ENCODE measurements at places on chromosomes 2 and 18.

DNA sequence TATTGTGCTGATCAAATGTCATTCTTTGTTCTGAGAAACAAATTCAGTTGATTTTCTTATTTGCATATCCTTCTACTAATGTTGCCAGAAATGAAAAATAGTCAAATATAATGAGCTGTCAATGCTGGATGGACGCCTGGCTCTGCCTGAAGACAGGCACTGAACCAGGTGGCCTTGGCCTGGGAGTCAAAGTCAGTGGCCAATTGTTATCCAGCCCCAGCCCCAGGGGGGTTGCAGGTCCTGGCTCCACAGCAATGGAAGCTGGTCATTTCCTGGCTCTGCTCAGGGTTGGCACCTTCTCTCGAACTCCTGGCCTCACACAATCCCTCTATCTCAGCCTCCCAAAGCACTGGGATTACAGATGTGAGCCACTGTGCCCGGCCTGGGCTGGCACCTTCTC is 176.8 kb upstream of the GLI2 start:
- DNase-seq = no peak

- no peak for DNase-seq
Observed at GRCh38 chr2:31802711-31803110, 208.1 kb downstream of the MEMO1 start.

DNA sequence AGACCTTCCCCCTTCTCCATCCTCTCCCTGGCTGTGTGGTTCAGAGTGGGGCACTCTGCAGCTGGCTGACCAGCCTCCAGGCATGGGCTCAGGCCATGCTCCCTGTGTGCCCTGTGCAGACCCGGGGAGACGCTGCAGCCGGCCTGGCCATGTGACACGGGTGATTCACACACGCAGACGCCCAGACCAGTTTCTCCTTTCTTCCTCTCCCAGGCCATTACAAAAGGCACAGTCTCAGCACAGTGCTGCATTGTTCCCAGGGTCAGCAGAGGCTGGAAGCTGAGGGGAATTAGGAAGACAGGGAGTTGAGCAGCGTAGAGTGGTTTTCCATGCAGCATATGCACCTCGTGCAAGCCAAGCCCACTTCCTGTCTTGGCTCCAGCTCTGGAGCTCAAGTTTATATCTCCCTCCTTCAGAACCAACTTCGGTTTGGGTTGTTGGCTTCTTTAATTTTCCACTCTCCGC is 288.5 kb downstream of the TNS1 start:
- no peak for DNase-seq

DNA sequence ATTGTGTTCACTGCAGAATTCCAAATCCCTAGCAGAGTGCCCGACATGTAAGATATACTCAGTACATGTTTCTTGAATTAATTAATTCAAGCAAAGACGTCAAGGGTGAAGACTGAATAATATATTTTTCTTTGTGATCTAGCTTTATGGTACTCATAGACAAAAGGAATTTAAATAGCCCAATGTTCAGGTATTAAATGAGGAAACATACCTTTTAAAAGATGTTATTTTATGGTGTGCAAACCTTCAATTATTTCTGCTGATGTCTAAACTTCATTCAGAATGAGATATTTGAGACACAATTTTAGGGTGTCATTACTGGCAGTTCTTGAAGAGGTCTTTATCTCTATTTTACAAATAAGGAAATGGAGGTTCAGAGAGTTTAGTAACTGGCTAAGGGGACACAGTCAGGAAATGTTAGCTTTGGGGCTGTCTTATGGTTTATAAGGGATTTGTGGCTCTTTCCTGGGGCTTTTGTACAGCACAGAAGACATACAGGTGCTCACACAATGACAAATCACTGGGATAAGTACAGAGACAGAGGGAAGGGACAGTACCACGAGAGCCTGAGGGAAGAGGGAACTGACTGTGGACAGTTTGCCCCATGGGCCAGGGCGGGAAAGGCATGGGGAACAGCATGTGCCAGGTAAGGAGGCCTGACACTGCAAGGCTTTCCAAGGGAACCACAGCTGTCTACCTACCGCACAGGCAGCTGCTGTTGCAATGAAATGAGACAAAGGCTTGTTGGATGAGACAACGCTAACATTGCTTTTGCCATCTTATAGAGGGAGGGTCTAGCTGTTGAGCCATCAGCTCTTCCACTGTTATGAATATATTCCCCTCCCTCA is 155.3 kb downstream of the DDX1 start:
- no peak for DNase-seq

- DNase-seq = no peak
Observed at GRCh38 chr18:44452346-44452745, 228.3 kb upstream of the SETBP1 start.

- no peak for DNase-seq
Observed at GRCh38 chr18:13376841-13377351, 158.3 kb downstream of the LDLRAD4 start.

GRCh38 chr2:235191978-235192377 is 240.2 kb downstream of the SH3BP4 start:
- DNase-seq = no peak

- no peak for DNase-seq
Observed at GRCh38 chr2:171509945-171510731, 12.1 kb upstream of the CYBRD1 start.

- no peak for DNase-seq
Observed at GRCh38 chr18:42780171-42780570, 335.3 kb downstream of the RIT2 start.

- DNase-seq = no peak
Observed at GRCh38 chr2:22855081-22855480, 529.9 kb upstream of the KLHL29 start.

DNA sequence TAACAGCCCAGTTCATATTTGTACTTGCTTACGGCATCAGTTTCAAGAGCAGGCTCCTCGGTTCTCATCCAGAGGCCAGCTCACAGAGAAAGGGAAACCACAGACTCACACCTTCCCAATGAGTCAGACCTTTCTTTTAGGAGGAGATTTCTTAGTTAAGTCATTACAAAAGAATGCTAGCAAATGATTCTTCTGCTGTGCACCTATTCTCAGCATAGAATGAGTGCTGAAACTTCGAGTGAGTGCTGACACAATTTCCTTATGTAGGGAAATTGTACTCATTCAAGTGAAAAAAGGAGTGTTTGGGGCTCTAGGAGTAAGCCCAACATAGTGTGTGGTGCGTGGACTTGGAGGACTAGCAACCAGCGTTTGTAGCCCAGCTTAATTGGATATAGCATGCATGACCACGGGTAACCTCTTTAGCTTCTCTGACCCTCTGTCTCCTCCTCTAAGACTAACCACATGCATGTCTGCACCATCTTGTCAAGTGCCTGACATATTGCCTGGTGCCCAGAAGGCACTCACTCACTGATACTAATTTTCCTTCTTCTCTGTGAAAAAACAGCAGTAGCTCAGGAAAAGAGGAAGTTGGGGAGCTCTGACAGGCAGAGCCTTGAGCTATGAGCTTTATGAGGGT is 87.0 kb downstream of the ALPK2 start:
- no peak for DNase-seq

GRCh38 chr2:3008561-3008960 is 369.1 kb downstream of the EIPR1 start:
- DNase-seq = no peak

DNA sequence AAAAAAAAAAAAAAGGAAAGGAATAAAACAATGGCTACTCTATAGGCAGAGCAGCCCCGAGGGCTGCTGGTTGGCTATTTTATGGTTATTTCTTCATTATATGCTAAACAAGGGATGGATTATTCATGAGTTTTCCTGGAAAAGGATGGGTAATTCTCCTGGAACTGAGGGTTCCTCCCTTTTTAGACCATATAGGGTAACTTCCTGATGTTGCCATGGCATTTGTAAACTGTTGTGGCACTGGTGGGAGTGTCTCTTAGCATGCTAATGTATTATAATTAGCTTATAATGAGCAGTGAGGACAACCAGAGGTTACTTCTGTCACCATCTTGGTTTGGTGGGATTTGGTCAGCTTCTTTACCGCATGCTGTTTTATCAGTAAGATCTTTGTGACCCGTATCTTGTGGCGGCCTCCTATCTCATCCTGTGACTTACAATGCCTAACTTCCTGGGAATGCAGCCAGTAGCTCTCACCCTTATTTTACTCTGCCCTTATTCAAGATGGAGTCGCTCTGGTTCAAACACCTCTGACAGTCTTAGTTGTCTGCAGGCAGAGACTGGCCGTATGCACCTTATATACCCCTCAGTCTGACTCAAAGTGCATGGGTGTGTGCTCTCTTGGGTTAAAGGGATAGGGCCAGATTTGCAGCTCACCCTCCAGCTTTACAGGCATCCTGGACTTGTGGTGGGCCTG is 57.7 kb downstream of the HAUS1 start:
- DNase-seq = no peak

GRCh38 chr2:187169864-187170263 is 278.2 kb downstream of the CALCRL start:
- DNase-seq = no peak

DNA sequence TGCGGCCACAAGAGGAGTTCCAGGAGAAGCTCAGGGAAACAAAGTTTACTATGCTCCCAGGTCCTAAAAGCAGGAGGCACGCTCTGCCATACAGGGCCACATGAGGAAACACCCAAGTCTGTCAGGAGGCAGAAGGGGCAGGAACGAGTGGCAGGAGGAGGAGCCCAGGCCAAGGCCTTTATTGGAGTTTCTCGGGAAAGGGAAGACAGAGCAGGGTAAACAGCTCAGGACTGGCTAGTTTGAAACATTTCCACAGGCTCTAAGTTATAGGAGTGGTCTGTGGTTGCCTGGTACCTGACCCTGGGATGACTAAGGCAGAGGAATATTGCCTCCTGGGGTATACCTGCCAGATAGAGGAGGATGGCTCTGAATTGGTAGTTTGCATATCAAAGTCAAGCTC is 3.7 kb upstream of the ZNF638 start:
- no peak for DNase-seq

GRCh38 chr2:103401621-103402020 is 639.8 kb downstream of the TMEM182 start:
- no peak for DNase-seq

GRCh38 chr2:170229744-170230143 is 51.8 kb downstream of the MYO3B start:
- no peak for DNase-seq

DNA sequence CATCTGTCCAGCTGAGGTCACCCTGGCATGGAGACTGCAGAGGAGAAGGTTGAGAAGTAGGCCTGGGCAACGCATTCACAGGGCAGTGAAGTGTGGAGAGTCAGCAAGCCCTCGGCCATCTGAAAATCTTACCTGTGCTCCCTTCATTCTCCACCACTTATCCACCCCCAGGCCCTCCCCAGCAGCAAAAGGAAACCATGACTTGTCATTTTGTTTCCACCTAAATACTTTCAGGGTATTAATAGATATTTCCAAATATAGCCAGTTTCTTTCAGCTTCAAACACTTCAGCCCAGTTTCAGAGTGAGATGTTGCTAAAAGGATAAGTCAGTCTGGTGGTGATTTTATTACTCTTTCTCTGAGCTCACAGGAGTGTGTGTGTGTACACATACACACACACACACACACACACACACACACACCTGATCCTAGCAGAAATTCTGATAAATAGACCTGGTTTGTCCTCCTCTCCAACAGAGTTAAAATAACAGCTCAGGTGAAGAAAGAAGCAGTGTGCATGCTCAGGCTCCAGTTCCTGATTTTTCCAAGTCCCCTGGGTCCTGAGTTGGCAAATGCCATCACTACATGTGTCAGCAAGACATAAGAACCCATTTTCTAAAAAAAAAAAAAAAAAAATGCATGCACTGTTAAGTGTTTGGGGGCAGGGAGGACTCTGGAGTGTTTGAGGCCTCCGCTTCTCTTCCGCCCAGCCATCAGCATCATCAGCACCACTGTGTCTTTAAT is 82.8 kb downstream of the LOXHD1 start:
- no peak for DNase-seq

GRCh38 chr2:217000406-217000805 is 140.5 kb upstream of the TNP1 start:
- no peak for DNase-seq

- no peak for DNase-seq
Observed at GRCh38 chr18:59736061-59736460, 38.8 kb upstream of the CCBE1 start.

- DNase-seq = no peak
Observed at GRCh38 chr2:135245071-135245470, 193.0 kb downstream of the RAB3GAP1 start.

DNA sequence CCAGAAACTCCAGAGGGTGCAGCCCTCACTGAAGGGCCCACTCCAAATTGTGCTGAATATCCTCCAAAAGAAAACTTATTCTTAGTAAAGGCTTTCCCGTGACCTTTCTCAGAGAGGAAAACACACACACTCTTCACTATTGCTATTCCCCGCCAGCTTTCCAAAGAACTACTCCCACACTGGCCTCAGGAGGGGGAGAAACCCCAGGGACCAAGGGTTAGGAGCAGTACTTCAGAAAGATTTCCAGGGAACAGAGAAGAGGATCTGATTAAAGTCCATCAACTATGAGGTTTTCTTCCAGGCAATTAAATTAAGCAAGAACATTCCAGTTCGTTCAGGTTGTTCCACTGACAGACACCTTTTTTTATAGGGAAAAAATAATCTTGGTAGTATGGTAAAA is 150.2 kb downstream of the TTC32 start:
- no peak for DNase-seq

- no peak for DNase-seq
Observed at GRCh38 chr18:76391038-76391437, 104.0 kb downstream of the ZNF516 start.

DNA sequence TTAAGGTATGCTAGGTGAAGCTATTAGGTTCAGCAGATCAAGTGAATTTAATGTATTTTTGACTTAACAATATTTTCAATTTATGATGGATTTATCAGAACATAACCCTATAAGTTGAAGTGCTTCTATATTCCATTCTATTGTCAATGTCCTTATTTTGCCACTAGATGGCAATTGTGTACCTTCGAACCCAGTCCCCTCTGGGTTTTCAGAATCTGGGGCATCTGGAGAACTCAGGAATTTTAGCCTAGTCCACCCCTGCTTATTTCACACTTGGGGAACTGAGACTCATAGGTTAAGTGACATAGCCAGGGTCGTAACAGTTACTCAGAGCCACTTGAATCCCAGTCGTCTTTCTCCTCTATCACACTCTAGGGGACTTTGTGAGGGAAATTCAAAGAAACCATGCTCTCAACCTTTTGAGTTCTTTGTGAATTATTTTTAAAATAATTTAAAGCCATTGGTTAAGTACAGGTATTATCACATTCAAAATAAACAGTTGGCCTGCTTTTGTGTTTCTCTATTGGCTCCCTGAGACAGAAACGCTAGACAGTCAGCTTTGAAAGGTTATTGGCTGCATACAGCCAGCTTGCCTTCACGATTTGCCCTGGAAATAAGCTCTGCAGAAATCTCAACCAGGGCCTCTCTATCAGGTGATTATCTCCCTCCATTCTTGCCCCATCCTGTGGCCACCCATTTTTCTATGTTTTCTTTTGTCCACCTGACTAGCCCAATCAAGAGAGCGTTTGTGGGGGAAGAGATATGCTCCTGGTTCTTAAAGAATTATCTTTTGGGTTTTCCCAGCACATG is 145.0 kb downstream of the TTC27 start:
- DNase-seq = peak; percentile 21

DNA sequence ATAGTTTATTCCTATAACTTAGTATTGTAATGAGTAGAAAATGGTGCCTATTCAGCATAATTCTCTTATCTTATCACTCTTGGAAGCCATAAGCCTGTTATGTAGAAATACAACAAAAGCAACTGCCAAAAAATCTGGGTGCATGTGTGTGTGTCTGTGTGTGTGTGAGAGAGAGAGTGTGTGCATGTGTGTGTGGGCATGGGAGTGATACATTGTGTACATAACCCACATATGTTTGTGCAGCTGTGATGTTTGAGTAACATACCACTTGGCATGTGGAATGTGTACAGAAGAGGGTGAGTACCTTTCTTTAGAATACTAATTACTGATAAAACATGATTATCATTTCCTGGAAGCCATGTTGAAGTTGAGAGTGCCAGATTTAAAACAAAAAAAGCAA is 642.3 kb upstream of the SYT4 start:
- DNase-seq = no peak
